ENCODE measurements at places on chromosomes 12 and 14.

- no peak for DNase-seq
Observed at GRCh38 chr12:39931857-39932256, 174.0 kb downstream of the SLC2A13 start.

DNA sequence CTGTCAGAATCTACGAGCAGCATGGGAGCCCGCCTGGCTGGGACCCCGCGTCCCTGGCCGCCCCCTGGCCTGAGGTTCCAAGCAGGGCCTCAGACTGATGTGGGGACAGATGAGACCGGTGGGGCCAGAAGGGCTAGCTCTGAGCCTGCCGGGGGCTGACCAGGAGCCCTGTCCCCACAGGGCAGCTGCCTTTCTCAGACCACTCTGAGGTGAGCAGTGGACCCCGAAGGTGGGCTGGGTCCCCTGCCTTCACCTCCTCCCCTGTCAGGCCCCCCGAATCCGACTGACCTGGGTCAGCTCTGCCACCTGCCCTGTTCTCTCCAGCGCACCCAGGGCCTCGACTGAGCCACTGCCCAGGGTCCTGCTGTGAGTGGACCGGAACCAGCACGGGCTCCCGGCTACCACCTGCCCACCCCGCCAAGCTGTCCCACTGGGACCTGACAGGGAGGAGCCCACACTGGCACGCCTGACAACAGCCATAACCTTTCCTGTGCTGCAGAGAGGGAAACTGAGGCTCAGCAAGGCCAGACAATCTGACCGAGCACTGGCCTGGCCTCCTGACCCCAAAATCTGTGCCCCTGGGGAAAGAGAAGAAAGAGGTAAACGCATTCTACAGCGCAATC lies 29.7 kb upstream of the TMEM179 start:
- DNase-seq = no peak

GRCh38 chr14:87756661-87757060 lies 236.3 kb downstream of the GALC start:
- no peak for DNase-seq

GRCh38 chr12:42641221-42641885 lies 51.8 kb upstream of the PRICKLE1 start:
- DNase-seq = no peak

DNA sequence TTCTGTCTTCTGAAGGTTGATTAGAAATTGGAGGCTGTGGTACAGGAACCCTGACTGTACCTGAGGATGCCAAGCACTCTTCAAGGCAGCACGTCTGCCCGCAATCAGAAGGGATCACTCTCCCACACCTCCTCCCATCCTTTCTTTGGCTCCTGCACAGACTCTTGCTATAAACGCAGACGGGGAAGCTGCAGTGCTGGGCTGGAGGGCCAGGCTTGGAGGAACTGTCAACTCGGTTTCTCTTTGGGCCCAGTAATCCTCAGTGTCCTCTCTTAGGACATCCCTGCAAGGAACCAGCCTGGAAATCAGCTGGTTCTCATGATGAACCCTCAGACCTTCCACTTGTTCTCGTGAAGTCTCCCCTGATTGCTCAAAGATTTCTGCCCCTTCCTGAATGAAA lies 201.4 kb downstream of the ADGRD1 start:
- DNase-seq = no peak

- no peak for DNase-seq
Observed at GRCh38 chr14:21070083-21070609, at the start of gene ARHGEF40. Gene ARHGEF40, plus strand, starts transcription at chr14:21070304. Its CDS starts 93 bp downstream, at chr14:21070397.

DNA sequence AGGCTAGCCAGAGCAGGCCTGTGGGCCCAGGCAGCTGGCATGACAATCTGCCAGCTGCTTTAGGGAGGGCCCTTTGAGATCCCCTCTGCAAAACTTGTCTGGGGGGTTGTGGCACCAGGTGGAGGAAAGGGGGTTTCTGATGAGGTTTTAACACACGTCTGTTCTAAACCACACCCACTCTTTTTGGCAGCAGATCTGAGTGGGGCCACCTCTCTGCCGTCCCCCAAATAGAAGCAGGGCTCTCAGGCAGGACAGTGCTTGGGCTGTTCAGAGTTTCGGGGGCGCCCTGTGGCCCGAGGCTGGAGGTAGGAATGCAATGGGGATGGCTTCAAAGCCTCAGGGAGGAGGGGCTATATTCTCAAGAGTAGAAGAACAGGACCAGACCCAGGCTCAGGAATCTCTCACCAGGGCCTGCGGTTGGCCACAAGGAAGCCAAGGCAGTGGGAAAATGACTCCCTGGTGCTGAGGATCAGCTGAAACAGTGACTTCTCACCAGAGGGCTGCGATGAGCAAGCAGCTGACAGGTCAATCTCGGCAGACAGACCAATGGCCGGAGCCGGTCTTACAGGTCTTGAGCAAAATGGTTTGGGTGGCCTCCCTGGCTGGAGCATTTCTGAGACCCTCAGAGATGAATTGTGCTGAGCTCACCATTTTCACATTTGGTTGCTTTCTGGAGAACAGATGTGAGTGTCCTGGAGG lies 1.5 kb upstream of the KRT5 start:
- no peak for DNase-seq

GRCh38 chr12:48693572-48693971 lies 11.5 kb upstream of the KANSL2 start:
- no peak for DNase-seq

DNA sequence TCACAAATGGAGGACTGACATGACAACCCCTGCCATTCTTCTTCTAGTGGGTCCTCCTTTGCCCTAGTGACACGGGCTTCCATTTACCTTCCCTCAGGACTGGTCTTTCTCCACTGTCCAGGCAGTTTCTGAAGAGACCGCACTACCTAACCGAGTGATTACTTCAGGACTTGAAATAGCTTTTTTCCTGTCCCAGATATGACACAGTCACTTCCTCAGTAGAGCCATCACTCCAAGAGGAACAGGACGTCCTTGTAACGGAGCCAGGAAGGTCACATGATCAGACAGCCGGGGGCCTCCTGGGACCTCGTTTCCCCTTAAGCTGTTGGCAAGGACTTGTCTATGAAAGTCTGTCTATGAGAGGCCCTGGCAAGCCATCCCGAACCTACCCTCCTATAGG lies 62.3 kb downstream of the FOS start:
- no peak for DNase-seq

GRCh38 chr14:100896369-100897060 lies 7.0 kb downstream of the RTL1 start:
- no peak for DNase-seq

DNA sequence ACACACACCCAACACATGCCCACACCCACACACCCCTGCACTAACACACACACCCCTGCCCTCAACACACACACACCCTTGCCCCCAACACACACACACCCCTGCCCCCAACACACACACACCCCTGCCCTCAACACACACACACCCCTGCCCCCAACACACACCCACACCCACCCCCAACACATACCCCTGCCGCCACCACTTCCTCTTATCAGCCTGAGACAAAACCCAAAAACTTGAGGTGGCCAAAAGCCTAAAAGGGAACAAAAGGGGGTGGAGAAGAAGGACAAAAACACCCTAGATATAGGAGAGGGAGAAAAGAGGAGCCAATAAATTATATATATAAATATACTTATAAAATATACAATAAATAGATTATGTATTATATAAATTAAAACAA lies 9.1 kb upstream of the DEGS2 start:
- DNase-seq = no peak

- DNase-seq = no peak
Observed at GRCh38 chr12:121755591-121755990, 37.9 kb downstream of the RHOF start.

- DNase-seq = no peak
Observed at GRCh38 chr14:67683842-67684241, 9.4 kb upstream of the VTI1B start.

DNA sequence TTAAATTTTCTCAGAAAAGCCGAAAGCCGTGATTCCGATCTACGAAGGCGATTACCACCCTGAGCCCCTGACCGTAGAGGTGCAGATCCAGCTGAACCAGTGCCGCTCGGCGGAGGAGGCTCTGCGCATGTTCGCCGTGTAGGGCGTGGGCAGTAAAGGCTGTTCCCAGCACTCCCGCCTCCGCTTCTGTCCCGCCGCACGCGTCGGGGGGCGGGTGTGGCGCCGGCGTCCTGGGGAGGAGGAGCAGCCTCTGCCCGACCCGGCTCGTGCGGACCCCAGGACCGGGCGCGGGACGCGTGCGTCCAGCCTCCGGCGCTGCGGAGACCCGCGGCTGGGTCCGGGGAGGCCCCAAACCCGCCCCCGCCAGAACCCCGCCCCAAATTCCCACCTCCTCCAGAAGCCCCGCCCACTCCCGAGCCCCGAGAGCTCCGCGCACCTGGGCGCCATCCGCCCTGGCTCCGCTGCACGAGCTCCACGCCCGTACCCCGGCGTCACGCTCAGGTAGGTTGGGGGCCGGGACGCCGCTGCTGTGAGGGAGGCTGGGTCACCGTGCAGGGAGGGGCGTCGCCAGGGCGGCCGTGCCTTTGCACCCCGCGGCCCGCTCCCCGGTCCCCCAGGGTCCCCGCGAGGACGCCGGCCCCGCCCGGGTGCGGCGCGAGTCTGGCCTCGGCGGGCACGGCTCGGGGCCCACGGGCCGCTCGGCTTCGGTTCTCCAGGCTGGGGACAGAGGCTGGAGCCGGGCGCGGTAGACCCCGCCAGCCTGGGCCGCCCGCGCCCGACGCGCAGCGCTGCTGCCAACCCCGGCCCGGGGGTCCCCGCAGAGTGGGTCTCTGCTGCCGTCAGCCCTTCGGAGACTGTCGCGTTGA lies at the start of gene B3GNT4:
Gene B3GNT4, plus strand, starts transcription at position 409 of the 866 bp plus-strand sequence. CDS start 910 bp downstream, outside the sequence.
- DNase-seq = peak; percentile 73

DNA sequence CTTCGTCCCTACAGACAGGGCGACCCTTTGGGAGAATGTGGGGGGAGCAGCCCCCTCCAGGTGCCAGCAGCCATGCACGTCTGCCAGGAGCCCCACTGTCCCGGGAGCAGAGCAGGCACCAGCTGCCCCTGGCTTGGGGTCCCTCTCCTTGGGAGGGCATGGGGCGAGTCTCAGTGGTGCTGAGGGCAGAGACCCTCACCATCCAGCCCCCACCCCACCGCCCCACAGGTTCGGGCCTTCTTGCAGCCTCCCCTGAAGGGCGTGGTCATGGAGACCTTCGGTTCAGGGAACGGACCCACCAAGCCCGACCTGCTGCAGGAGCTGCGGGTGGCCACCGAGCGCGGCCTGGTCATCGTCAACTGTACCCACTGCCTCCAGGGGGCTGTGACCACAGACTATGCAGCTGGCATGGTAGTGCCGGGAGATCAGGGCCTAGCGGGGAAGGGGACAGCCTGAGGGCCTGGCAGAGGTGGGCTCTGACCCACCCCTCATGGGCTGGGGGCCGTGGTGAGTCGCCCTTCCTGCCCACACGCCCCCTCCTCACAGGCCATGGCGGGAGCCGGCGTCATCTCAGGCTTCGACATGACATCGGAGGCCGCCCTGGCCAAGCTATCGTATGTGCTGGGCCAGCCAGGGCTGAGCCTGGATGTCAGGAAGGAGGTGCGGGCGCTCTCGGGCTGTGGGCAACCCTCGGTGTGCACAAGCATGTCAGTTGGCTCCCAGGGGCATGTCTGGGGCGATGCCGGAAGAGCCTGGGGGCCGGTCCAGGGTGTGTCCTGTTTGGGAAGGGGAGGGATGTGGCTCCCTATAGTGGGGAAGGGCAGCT lies 18.8 kb downstream of the ASPG start:
- no peak for DNase-seq

GRCh38 chr14:52862632-52863333 lies 71.4 kb upstream of the GNPNAT1 start:
- DNase-seq = no peak

DNA sequence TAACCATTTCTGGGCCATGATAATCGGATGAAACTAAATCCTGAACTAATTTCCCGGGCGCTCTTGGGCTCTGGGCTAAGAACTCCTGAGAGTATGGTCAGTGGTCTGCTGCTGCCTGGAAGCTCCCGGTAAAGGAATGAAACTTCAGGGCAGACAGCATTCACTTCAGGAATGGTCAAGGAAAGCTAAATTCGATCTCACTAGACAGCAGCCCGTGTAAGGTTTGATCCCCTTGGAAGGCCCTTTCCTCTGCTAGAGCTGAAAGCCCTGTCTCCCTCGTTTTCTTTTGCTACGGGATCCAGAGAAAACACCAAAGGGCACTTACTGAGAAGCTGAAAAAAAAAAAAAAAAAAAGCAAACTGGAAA lies 680 bp downstream of the ASB8 start:
- no peak for DNase-seq

DNA sequence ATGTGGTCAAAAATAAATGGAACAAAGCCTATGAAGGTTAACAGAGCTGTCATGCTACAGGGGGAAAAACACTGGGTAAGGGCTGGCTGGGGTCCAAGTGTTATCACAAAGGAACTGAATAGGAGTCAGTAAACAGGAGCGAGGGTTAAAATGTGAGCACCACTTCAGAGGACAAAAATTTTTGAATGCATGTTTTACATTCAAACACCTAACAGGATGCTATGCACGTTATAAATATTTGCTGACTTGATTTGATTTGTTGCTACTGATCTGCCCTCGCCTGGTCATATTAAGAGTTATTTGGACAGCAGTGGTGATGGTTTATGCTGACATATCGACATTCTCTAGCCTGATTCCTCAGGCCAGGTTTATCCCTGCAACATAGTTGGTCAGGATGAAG lies 7.4 kb upstream of the KTN1 start:
- no peak for DNase-seq

DNA sequence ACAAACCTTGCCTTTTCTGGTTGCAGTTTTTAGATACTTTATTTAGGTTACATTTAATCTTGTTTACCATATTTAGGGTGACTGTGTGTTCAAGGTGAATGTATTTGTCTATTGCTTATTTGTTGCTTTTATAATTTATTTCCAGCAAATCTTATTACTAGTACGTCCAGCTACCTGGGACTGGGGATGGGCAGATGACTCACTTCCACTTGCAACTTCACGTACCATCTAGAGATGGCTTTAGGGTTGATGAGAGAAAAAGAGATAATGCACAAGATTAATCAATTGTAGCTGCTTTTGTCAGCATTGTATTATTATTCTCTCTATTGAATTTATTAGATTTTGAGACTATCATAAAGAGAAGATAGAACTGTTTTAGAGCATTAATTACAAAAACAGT lies 5.1 kb downstream of the MIPOL1 start:
- no peak for DNase-seq

- DNase-seq = no peak
Observed at GRCh38 chr12:28550757-28551704, 360.8 kb downstream of the CCDC91 start.

DNA sequence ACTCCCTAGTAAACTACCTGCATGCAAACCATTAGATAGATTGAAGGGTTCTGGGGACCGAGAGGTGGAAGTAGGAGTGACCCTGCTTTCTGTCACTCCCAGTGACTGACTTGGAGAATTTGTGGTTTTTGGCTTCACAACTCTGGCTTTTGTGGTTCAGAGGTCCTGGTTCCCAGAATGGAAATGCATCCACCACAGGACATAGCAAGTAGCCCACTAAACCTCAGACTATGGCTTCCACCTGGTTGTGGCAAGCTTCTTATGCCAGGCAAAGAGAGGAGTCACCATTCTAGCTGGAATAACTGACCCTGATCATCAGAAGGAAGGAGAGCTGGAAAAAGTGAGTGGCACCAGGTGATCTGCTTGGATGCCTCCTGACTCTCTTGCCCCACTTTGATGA lies 162.4 kb upstream of the TMEM260 start:
- no peak for DNase-seq

GRCh38 chr12:90331262-90331661 lies 622.6 kb upstream of the ATP2B1 start:
- DNase-seq = no peak

- DNase-seq = no peak
Observed at GRCh38 chr12:51593539-51593938, 2.5 kb downstream of the SCN8A start.

Data from stimulated activated naive CD4-positive, alpha-beta T cell treated with Interleukin-2 at 50 U/mL for 16 hours (primary cell).